ENCODE measurements at places on chromosomes 5 and 9. TPM values are rescaled to one million over a fixed set of nuclear protein-coding genes. Genes with fewer than 3 reads are reported as not detected.

- DNase-seq: no peak
Measured at GRCh38 chr5:149936044-149936699, 8.4 kb downstream of the PDE6A start.

GRCh38 chr5:103526164-103526915 lies 36.2 kb downstream of the NUDT12 start:
- no peak for DNase-seq

DNA sequence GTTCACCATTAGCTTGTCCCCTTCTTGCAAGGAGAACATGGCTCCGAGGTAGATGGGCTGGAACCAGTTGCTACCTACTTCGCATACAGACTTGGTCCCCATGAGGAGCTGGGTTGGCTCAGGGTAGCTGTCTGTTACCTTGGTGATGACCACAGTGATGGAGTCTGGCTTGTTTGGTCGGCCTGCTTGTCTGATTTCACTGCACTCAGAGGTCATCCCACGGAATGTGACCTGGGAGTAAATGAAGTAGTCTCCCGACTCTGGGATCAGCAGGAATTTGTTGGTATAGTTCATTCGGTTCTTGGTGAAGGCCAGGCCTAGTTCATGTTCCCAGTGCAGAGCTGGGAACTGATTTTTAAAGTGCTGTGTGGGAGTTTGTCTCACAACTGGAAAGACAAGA lies 15.3 kb downstream of the TNFSF15 start:
- DNase-seq: no peak

- DNase-seq: no peak
Measured at GRCh38 chr5:66143473-66144073, 527 bp upstream of the SREK1 start.

The RAB3C gene
- total RNA-seq: 0.77 TPM

GRCh38 chr9:38284588-38285051 lies 107.9 kb upstream of the ALDH1B1 start:
- no peak for DNase-seq

- DNase-seq: no peak
Measured at GRCh38 chr5:73328640-73329039, 119.9 kb downstream of the FOXD1 start.

The PROP1 gene
- total RNA-seq: not detected

DNA sequence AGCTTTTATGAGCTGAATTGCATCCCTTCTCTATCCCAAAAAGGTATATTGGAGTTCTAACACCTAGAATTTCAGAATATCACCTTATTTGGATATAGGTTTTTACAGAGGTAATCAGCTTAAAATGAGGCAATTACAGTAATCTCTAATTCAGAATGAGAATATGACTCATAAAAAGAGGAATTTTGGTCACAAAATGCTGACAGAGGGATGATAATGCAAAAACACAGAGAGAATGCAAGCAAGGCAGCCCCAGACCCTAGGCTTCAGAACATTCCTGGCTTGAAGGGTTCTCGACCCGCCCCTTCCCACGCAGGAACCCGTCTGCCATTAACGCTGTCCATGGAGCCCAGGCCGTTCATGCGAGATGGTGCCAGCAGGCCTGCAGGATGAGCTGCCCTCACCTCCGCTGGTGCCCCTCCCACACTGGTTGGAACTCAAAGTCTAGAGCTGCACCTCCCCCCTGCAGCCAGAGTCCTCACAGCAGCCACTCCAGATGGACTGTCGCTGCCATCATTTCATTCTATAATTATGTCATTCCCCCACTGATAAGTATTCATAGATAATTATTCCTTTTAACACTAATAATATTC lies 1173.4 kb upstream of the ACO1 start:
- no peak for DNase-seq

DNA sequence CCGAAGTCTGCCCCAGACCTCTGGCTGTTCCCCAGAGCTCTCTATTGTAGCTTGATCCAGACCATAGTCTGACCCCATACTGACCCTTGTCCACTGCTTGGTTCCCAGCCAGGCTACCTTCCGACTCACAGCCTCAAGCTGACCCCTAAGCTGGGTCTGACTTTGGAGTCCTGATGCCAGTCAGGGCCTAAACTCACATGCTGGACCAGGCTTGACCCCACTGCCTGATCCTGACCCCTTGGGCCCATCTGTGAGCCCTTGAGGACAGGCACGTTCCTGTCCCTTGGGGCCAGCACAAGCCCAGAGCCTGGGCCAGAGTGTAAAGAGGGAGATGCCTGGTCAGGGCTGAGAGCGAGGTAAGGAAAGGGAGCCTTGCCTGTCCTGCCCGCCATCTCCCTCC lies 32.7 kb upstream of the ENHO start:
- DNase-seq: no peak

GRCh38 chr9:120783602-120784047 lies 9.6 kb downstream of the FBXW2 start:
- DNase-seq: no peak

DNA sequence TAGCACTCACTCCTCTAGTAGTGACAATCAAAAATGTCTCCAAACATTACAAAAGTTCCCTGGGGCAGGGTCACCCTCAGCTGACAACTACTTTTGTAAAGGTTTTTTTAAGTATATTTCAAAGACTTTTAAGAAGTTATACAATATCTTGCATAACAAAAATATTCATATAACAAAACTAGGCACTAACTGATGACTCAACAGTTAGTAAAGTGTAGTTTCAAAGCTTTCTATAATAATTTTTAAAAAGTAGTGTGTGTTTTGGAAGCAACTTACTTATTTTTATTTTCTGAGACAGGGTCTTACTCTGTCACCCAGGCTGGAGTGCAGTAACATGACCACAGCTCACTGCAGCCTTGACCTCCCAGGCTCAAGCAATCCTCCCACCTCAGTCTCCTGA lies 84.9 kb downstream of the BAAT start:
- no peak for DNase-seq

GRCh38 chr9:133488686-133489252 lies 9.9 kb upstream of the SLC2A6 start:
- no peak for DNase-seq

DNA sequence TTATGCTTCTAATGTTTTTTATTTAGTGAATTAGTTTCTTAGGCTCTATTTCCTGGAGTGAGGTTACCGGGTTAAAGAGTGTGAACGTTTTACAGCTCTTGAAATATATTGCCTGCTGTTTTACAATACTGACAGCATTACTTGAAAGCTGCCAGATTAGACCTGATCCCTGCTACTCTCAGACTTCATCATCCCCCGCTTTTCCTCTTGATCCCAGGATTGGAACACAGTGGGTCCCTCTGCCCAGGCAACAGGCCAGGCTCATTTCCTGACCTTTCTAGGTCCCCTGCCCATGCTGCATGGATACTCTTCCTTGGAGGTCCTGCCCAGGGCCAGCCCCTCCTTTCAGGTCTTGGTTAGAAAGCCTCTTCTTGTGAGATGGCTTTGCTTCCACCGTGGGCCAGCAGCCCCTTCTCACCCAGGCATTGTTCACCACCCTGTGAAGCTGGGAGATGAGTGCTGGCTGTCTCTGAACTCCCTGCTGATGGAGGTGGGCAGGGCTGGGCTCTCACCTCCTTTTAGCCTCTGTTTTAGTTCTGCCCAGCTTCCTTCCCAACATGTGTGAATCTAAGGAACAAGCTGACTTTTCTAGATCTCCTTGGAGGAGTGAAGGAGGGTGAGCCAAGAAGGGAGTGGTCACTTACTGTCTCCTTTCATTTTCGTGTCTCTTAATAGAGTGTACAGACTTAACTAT lies 15.5 kb upstream of the FAM120AOS start:
- no peak for DNase-seq

DNA sequence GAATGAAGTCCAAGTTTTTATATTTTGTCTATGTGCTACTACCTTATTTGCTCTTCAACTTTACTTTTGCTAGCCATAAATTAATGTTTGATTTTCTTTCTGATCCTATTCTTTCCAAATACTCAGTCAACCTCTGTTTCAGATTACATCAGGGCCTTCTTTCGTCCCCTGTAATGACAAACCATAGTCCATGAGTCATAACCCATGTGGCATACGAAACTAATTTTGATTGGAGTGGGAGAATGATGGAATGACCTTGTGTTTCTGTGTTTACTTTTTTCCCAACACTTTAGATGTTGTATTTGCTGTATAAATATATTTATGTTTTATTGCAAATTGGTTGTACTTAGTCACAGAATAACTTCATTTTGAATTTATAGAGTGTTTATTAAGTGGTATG lies 1043.1 kb downstream of the DTWD2 start:
- DNase-seq: no peak

DNA sequence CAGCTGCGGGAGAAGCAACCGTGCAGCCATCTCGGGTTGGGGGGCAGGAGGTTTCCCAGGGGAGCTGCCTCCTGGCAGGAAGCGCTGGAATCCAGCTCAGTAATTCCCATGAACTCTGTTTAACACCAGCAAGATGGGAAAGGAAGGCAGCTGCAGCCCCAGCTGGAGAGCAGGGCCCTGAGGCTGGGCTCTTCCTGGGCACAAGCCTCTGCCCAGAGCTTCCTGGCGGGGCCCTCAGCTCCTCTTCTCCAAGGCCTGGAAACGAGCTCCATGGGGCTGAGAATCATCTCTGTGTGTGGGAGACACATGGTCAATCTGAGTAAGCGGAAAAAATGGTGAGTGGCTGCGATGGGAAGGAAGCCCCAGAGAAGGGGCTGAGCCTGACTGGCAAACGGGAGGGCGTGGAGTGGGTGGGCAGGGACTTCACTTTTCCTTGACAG lies 6.3 kb downstream of the MRPL36 start:
- no peak for DNase-seq

GRCh38 chr5:173644673-173645436 lies 28.4 kb upstream of the BOD1 start:
- no peak for DNase-seq

The OBP2A gene
- not detected for total RNA-seq

DNA sequence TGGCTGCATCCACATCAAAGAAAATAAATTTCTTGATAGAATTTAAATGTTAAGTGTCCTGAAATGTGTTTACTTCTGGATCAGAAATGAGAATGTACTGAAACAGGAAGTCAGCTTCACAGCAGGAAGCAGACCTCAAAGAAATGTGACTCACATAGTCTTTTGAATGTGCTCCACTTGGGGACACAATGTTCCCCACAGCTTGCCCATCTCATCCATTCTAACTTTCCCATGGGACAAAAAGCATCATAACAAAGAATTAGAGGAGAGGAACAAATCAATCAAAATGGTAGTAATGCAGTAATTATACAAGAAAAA lies 85.7 kb downstream of the GRAMD2B start:
- no peak for DNase-seq

DNA sequence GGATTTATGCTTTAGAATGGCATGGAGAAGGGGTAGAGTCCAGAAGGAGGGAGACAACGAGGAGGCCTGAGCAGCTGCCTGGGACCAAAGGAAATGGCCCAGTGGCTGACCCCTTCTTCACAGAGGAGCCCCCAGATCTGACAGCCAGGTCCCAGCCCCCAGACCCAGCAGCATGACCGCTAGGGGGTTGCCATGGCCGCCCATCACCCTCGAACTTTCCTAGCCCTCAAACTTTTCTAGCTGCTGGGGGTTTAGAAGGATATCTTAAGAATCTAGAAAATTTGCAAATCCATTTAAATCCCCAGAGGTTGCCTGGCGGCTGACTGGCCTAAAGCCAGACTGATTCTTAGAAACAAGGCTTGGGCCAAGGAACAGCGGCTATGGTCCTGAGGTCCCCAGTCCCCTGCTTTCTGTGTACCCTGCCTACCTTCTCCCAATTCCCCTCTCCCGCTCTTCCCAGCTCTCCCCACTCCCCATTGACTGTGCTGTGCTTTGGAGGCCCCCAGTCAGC lies 972 bp downstream of the PDGFRB start:
- no peak for DNase-seq

GRCh38 chr5:171615705-171616640 lies 169.6 kb upstream of the SMIM23 start:
- no peak for DNase-seq

The IL3 gene
- not detected for total RNA-seq

The MINAR2 gene
- 0.34 TPM for total RNA-seq

DNA sequence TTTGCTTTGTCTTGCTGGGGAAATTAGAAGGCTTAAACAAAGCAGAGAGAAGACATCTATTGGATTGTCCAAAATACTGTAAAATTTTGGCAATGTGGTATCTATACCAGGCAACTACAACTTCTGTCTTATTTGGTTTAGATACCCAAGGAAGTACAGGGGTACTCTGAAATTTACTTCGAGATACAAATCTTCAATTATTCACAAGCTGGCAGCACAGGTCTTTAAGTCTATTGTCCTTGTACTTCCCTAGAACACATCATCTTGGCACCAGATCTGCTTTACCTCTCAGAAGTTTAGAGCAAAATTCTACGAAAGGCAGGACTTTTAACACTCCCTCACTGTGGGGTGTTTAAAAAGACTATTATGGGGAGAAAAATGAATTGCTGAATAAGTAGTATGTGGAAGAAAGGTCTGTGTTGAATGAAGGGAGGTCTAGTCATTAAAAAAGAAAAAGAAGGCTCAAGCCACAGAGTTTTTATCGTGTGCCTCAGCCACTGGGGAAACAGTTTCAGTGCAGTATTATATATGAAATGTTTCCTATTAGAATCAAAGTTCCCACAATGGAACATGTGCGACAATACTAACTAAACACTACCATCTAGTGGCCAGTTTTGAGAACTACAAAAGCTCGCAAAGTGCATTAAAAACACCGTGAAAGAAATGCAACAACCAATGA lies 93.7 kb downstream of the PDE4D start:
- DNase-seq: no peak

The CDKN2B-AS1 gene
- 10.8 TPM for total RNA-seq

DNA sequence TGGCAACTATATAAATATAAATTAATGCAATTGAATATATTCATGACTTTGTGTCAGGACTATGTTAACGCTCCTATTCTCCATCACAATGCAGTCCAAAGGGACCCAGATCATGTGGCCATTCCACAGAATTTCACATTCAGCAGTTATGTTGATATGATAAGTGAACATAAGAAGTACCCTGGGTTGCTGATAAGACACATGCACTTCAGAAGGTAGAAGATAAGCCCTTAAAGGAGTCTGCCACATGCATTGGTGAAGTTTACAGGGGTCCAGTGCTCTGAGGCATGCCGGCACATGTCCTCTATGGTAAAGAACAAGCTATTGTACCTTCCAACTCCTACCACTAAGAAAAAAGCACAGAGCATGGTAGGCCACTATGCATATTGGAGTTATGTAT lies 76.4 kb downstream of the PHAX start:
- DNase-seq: no peak

DNA sequence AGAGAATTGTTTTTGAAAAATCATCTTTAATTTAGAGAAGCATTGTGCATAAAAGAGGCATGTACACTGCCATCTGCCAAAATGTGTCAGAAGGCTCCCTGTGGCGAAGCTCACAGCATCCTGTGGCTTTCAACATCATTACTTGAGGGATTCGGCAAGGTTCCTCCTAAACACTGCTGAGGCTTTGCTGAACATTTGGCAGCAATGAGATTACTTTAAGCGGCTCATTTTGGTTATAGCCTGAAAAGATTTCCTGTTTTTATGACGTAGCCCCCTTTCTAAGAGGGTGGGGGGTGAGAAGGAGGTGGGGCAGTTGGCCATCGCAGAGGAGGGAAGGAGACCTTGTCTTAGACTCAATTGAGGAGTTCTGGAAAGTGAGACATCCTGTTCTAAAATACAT lies 469.4 kb downstream of the RASEF start:
- DNase-seq: no peak

The TMC1 gene
- 0.22 TPM for total RNA-seq
